Stimulated activated CD8-positive, alpha-beta memory T cell treated with anti-CD3 and anti-CD28 coated beads, Interleukin-7, amount 100 ng/mL, for 1 hour (primary cell): ENCODE measurements at places on chromosomes 3 and 15.

DNA sequence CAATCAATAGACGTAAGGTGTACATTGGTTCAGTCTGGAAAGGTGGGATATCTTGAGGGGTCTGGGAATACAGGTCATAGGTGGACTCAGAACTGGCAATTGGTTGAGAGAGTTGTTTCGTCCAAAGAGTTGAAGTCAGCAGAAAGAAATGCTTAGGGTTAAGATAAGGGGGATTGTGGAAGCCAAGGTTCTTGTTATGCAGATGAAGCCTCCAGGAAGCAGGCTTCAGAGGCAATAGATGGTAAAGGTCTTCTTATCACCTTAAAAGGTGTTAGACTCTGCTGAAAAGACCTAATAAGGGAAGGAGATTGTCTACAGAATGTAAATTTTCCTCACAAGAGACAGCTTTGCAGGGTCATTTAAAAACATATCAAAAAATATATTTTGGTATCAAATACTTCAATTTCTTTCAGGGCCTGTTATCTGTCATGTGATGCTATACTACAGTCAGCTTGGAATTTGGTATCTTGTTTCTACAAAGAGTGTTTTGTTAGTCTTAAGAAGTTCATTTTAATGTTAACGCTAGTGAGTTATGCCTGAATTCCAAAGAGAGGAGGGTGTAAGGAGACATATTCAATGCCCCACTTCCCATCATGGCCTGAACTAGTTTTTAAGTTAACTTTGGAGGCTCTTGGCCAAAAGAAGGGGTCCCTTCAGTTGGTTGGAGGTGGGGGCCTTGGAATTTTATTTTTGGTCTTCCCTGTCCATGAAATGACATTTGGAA is 378.2 kb upstream of the ROBO2 start:
- no peak for DNase-seq

DNA sequence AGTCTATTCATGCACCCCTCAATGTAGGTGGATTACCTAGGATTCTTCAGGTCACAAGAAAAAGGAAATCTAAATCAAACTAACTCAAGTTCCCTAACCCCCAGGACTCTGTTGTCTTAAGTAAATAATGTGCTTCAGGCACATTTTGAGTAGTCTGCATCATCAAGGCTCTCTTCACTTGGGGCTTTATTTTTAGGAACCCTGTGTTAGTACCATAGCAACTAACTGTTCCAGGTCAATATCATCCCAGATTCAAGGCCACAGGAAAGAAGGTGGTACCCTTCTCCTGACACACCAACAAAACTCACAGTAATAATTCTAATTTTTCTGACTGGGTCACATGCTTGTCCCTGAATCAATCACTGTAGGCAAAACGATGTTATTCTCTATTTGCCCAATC is 218.1 kb downstream of the MAGI1 start:
- DNase-seq: no peak

GRCh38 chr3:124962403-124962940 is 27.9 kb upstream of the MUC13 start:
- no peak for DNase-seq

GRCh38 chr3:54067055-54067698 is 55.2 kb upstream of the CACNA2D3 start:
- DNase-seq: no peak

DNA sequence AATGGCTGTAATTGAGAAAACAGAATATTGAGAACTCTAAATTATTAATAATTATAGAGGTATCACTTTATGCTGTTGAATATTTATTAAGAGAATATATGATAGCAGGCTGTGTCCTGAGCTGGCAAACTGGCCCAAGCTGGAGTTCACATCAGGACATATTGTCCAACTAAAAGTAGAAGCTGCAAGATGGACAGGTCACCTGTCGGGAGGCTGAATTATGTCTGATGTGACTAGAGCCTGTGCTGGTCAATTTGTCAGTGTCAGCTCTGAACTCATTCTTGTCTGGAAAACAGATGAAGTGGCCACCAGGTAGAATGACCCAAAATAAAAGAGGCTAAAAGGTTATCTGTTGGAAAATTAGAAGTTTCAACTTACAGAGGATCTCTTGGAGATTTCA is 392.2 kb downstream of the LRTM1 start:
- DNase-seq: no peak

GRCh38 chr3:18725668-18726407 is 300.7 kb upstream of the SATB1 start:
- no peak for DNase-seq
